ENCODE measurements at places on chromosomes 12 and 14. TPM values are rescaled to one million over a fixed set of nuclear protein-coding genes. Genes with fewer than 3 reads are reported as not detected.
A peak's percentile ranks its signal among the peaks of the same experiment; 100 is the strongest.

DNA sequence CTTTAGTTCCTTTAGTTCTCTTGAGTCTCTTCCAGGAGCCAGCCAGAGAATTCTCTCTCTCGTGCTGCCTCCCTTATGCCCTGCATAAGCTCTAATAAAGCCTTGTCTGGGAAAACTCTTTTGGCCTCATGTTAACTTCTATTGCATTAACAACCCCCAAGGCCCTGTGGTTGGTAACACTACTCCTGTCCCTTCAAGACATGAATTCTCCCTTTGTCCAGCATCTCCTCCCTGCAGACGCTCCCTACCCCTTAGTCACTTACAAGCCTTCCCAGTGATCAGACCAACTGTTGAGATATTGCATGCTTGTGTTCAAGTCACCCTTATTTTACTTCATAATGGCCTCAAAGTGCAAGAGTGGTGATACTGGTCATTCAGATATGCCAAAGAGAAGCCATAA, 12.1 kb downstream of the LTBR start:
- no peak for DNase-seq

DNA sequence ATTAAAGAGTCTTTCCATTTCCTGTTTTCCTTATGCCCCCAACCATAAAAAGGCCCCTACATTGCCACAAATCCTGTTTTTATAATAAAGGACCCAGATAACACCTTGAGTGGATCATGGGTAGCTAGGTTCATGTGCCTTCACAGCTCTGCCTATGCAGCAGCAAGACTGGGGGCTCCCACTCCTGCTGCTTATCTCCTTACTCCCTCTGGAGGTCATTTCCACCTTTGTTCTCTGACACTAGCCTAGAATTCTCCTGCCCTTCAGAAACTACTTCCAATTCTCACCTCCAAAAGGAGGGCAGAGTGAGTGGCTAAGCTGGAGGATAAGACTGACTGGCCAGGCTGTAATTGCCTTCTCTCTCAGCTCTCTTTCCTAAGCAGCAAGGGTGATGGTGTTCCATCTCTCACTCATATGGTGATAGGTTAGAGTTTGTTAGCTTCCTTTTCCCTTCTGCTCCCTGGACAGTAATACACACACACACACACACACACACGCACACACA, 20.0 kb upstream of the STAC3 start:
- no peak for DNase-seq

DNA sequence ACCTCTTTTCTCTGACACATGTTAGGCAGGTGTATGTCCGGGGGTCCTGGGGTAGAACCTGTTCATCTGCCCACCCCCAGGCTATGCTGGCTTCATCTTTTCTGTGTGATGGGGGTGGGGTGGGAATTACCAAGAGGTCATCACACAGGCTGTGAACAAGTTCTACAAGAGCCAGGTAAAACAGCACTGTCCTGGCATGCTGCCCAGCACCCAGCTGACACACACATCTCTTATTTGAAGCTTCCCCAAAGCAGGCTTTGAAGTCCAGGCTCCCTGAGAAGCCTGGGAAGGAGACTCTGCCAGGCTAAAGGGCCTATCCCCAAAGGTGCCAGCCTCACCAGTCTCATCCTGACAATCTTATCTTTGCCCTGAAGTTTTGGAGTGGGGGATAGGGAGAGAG, 141.1 kb downstream of the ALG10 start:
- DNase-seq, result no peak

The OTOGL gene
- 0.24 TPM for total RNA-seq

- DNase-seq, result no peak
These were observed 43.9 kb upstream of the FBRSL1 start for GRCh38 chr12:132445884-132446632.

DNA sequence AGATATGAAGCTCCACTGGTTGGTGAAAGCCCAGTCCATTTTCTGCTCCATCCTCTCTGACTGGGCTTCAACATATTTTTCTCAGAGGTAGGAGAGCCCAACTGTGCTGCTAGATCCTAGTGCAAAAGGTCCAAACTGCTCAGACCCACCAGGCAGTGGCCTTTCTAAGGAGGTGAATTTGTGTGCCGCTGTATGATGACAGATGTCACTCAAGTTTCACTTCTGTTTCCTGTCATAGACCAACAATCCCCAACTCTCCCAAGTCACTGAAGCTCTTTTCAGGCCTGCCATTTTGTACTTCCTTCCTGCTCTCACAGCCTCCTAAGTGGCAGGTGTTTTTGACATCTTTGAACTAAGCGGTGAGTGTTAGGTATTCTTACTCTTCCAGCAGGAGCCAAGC, 16.4 kb upstream of the RNASE4 start:
- no peak for DNase-seq

DNA sequence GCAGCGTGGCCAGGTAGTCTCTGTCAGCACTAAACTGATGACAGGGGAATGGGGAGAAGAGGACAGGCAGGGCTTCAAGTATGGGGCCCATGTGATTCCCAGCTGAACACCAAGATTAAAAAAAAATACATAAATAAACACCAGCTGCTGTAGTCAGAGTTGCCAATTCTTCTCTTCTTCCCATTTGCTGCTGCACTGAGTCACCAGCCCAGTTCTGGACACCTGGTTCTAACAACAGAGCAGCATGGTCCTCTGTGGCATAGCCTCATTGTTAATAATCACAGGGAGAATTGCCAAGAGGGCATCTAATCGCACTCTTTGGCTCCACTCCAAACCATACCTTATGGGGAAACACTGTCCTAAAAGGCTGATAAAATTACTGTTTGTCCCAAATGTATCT, 15.1 kb downstream of the PPM1H start:
- DNase-seq, result no peak

- DNase-seq, result no peak
These were observed 121.5 kb downstream of the RBM19 start for GRCh38 chr12:113844495-113845210.

The CCDC177 gene
- total RNA-seq, result not detected

DNA sequence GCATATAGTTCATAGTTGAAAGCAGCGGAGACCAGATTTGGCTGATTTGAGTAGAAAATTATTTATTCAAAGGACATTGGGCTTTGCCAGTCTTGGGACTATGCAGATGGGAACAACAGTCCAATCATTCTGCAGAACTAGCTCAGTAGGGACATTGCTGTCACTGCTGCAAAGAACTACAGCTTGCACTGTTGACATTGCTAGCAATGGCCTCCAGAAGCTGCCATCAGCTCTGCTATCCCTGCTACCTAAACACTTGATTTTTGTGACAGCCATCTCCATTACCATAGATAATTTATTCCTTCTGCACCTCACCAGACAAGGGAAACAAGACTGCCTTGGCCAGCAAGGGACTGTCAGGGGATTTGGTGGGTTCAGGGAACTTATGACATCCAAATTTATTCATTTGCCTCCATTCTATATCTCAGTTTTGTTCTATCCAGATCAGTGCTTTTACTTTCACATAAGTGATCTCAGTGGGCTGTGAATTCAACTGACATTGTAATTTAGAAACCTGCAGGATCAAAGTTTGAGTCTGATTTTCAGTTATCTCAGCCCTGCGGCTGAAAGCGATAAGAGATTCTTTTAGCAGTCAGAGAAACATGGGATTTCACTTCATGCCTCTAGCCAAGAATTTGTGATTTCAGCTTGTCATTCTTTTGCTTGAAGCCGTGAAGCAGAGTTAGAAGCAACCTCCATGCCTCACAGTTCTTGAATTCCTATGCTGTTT, 136.7 kb upstream of the FBXO33 start:
- DNase-seq, result no peak

DNA sequence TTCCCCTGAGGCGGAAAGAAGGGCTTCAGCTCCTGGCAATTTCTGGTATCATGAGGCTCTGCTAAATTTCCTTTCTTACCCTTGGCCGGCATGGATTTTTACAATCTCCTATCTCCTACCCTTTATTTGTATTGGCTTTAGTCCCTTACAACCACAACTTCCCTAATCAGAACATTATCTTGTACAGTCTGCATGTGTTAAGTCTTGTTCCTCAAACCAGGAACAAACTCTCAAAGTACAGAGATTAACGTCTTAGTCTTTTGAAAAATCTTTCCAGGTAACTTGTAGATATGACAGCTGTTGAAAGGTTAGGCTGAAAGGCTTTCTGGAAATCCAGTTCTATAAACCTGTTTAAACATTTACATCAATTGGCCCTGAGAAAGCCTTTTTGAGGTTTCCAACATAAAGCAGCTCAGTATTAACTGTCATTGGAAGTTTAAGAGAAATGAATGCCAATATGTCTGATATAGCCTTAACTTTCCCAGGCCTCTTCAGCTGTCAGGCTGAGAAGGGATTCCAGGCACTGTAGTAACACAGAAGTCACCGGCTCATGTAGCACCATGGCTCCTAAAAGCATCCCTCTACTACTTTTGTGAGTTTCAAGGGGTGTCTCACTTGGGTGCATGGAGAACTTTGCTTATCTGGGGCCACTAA, 360.5 kb downstream of the FUT8 start:
- DNase-seq, result no peak

- DNase-seq, result no peak
These were observed 236.5 kb upstream of the ATP2B1 start for GRCh38 chr12:89945123-89945522.

The APPL2 gene
- total RNA-seq, result 41.2 TPM

- DNase-seq, result no peak
These were observed 743 bp upstream of the AACS start for GRCh38 chr12:125064492-125064891.

DNA sequence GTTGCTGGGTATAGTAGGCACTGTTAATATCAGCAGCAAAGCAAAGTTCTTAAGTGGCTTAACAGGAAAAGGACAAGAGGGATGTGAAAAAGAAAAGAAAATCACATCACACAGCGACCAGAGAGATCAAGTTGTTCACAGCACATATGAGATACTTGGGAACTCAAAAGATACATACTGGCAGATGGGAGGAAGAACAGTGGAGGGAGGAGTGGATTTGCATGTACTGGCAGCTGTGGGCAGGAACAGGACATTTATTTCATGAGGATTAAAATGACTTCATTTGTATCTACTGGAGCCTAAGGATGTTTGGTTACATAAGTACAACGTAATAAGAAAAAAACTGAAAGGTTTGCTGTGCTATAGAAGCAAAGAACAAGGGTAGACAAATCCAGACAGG, 136.5 kb upstream of the IFNG-AS1 start:
- DNase-seq, result no peak

DNA sequence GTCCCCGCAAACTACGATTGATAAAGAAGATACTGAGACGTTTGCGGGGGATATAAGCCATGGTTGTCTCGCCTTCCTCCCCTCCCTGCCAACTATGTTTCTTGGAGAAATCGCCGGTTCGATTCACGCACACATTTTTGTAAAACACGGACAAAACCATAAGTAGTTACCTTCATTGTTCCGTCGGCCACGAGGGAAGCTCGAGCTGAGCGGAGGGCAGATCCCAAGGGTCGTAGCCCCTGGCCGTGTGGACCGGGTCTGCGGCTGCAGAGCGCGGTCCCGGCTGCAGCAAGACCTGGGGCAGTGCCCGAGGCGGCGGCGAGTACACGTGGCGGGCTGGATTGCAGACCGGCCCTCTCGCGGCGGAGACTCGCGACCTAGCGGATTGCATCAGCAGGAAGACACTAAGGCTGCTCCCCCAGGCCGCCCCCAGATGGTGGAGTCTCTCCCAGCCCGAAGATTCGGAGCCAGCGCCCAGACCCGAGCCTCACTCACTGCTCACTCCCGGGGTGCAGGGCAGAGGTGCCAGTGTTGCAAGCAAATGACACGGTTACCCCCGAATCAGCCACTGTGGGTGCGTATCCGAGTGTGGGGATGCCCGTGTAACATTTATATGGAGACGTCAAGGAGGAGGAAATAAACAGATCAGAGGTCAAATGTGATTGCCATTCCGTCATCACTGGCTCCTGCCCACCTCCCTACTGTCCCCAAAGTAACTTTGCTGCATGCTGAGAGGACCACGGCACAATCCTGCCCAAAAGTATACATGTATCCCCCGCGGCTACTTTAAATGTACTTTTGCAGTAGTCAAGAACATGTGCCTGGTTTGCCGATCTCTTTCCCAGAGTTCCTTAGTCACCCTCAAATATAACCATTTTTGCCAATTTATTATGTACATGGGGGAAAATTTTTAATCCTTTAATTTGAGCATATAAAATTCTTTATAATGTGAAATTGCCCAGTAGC, at the start of gene BCAT1:
Gene BCAT1, minus strand, starts transcription at position 345 of the 966 bp plus-strand sequence. Its CDS starts 169 bp downstream, at position 176.
- peak; percentile 93 for DNase-seq

- DNase-seq, result peak; percentile 15
These were observed 1.4 kb upstream of the COL2A1 start for GRCh38 chr12:48005750-48006021.

DNA sequence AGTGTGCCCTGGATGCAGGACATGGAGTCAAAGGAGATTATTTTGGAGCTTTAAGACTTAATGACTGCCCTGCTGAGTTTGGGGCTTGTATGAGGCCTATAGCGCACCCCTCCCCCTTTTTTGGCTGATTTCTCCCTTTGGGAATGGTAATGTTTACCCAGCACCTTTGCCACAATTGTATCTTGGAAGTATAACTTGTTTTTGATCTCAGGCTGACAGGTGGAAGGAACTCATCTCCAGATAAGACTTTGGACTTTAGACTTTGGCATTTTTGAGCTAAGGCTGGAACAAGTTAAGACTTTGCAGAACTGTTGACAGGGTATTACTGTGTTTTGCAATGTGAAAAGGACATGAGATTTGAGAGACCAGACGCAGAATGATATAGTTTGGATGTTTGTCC, 110.5 kb downstream of the DERA start:
- DNase-seq, result no peak

DNA sequence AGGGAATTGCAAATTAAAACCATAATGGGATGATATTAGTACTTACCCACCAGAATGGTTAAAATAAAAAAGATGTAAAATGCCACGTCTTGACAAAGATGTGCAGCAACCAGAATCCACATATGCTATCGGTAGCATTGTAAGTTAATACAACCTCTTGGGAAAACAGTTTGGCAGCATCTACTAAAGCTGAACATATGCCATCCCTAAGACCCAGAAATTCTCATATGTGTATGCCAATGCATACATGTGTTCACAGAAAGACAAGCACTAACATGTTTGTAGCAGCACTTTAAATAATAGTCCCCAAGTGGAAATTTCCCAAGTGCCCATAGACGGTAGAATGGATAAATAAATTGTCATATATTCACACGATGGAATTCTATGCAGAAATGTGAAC, 28.3 kb upstream of the SLC5A8 start:
- no peak for DNase-seq

The NR4A1 gene
- total RNA-seq, result 197 TPM

The HVCN1 gene
- total RNA-seq, result 3.6 TPM

The KIAA0586 gene
- total RNA-seq, result 15.5 TPM

- DNase-seq, result no peak
These were observed 42.6 kb upstream of the LRTM2 start for GRCh38 chr12:1777798-1778197.

All from posterior vena cava (tissue), 2 donors.